ENCODE measurements at places on chromosomes 16 and 17.

DNA sequence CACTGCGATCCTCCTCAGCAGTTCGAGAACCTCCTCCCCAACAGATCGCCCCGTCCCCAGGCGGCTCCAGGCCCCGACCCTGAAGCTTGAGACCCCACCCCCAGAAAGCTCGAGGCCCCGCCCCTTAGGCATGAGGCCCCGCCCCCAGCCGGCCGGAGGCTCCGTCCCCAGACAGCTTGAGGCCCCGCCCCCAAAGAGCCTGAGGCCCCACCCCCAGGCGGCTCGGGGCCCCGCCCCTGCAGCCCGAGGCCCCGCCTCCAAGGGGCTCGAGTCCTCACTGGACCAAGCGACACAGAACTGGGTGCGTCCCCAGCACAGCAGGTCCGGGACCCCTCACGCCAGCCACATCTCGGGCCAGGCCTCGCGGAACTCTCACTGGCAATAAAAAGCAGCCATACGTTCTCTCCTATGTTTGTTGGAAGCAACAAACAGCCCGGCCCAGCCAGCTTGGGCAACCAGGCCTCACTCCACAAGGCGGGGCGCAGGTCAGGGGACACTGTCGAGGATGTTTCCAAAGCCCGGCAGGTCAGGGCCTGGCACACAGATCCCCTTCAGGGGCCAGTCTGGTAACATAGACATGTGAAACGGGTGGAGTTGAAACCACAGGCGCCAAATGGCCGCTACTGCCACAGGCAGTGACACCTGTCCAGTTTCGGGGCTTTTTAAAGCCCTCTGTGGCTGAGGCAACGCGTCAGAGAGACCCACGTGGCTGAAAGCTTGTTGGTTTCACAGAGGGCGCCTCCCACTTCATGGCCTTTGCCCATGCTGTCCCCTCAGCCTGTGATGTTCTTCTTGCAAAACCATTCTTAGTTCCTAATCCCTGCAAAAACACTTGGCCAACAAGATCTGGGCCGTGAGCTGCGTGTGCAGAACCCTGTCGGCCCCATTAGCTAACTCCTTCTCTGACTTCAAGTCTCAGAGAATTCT lies 224.2 kb downstream of the PARN start:
- DNase-seq, result no peak

DNA sequence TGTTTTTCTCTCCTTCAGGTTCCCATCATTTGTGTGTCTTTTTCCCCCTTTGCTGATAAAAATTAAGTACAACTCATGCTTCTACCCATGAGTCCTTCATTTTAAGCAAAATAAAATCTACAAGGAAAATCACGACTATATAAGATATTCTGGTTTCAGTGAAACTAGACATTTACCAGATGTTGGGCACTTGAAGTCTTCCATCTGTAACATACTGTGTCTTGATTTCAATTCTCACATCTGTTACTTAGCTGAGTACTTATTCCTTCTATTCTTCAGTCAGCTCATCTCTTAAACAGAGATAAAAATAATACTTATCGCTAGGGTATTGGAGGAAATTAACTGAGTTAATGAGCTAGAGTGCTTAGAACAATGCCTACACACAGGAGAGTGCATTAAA lies 893.0 kb upstream of the SOX9 start:
- DNase-seq, result no peak

GRCh38 chr17:22337467-22337866 lies 645.1 kb downstream of the KCNJ18 start:
- DNase-seq, result no peak

- DNase-seq, result no peak
These were observed 2.7 kb downstream of the TXNDC17 start for GRCh38 chr17:6643451-6644125.

DNA sequence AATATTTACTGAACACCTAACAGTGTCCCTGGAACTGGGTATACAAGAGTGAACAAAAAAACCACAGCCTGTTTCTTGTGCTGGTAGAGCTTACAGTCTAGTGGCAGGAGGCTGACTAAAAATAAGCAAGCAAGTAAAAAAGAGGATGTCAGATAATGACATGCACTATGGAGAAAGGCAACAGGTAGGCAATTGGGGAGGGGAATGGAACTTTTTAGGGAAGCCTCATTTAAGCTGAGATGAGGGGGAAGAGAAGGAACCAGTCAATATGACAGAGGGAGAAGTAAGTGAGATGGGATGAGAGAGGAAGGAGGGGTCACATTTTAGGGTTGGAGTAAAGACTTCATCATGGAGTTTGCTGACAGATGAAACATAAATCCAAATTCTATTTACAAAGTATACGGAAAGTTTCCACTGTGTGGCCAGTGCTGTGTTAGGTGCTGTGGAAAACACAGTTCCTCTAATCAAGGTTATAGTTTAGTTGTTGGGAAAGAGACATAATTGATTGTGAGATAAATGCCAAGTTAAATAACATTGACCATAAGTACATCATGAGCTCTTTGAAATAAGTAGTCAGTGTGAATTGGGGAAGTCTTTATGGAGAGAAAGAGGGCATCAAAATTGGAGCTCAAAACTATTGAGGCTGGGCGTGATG lies 251.4 kb downstream of the FTO start:
- no peak for DNase-seq

- no peak for DNase-seq
These were observed 134.8 kb downstream of the XYLT1 start for GRCh38 chr16:17335826-17336529.

Measured in SW 1271 (cell line).